CD4-positive, alpha-beta T cell treated with Interleukin-4 for 1 hour (primary cell): ENCODE measurements at places on chromosomes 4 and X.

- DNase-seq, result no peak
These were observed 38.2 kb upstream of the GPM6A start for GRCh38 chr4:175850240-175850639.

DNA sequence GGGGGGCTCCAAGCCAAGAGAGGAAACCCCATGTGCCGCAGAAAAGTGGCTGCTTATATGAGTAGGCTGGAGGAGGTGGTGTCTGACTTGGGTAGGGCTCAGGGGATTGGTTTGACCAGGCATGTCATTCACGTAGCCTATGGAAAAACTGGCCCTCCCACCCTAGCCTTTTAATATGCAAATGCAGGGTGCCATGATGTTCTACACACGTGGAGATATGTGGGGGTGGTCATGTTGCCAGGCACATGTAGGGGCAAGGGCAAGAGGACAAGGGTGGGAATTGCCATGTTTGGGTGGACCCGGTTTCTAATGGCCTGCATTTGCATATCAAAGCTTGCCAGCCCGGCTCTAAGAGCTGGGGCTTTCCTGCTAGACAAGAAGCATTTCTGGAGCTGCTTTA lies 86.9 kb upstream of the SHISA3 start:
- no peak for DNase-seq

- no peak for DNase-seq
These were observed 194.0 kb downstream of the PDGFRA start for GRCh38 chr4:54423066-54423465.

- DNase-seq, result no peak
These were observed 60.8 kb downstream of the EGF start for GRCh38 chr4:109973529-109973905.

GRCh38 chr4:53619431-53619830 lies 28.1 kb upstream of the LNX1 start:
- DNase-seq, result no peak

DNA sequence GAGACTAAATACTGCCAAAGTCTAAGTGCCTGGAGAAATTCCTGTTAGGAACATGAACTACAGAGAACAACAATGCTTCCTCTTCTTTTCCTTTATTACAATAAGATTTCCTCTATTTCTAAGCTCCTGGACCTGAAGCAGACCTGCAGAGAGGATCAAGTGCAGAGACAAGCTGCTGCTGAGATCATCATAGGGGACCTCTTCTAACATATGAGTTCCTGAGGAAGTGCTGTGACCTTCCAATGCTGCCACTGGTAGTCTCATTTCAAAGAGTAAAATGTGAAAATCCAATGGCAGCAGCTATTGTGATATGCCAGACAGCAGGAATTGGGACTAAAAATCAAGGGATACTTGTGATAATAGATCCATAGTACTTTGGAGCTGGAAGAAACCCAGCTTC lies 28.0 kb downstream of the CCNG2 start:
- DNase-seq, result no peak

- DNase-seq, result no peak
These were observed 242.1 kb upstream of the TRAM1L1 start for GRCh38 chr4:117327491-117327890.

DNA sequence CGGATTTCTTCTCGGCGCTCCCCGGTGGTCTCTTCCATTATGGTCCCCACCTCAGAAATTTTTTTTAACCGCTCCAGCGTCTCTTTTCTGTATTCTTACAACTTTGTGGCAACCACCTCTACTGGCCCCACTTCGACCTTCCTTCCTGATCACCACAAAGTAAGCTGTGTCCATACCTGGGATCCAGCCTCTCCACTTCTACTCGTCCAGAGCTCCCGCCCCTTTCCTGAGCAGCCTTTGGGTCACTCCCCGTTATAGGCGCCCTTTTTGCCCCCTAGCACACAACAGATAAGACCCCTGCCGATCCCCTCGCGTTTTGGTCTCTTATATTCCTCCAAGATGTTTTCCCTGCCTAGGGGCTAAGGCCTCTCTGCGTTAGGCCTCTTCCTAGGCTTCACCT lies 557 bp downstream of the PIGG start:
- no peak for DNase-seq

DNA sequence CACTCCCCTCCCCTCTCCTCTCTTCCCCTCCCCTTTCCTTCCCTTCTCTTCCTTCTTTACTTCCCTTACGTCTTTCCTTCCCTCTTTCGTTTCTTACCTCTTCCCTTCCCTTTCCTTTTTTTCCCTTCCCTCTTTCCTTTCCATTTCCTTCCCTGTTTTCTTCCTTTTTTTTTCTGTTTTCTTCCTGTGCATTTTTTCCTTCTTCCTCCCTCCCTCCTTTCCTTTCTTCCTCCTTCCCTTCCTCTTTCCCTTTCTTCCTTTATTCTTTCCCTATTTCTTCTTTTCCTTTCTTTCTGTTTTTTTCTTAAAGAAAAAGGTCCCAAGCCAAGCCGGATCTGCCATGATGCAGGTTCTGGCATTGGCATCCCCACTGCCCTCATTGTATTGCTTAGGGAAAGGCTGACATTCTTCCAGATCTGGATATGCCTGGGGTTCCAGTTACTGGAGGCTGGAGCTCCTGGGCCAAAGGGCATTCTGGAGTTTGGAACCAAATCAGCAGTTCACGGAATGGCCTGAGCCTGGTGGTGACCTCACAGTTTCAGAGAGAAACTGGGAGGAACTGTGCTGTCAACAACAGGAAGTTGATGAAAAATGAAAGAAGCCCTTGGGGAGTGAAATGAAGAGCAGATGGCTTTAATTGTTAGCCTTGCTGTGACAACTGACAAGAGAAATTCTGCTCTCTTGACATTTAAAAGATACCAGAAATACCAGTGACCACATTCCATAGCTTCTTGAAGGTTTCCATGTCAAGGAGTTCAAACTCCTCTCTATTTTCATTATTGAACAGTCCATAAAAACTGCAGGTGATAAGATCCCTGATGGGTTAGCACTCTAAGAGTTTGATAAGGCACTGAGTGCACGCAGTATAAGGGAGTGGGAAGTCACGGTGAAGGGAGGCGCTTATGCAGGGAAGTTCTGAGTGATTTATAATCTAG lies 622.1 kb downstream of the SPRY1 start:
- DNase-seq, result no peak

DNA sequence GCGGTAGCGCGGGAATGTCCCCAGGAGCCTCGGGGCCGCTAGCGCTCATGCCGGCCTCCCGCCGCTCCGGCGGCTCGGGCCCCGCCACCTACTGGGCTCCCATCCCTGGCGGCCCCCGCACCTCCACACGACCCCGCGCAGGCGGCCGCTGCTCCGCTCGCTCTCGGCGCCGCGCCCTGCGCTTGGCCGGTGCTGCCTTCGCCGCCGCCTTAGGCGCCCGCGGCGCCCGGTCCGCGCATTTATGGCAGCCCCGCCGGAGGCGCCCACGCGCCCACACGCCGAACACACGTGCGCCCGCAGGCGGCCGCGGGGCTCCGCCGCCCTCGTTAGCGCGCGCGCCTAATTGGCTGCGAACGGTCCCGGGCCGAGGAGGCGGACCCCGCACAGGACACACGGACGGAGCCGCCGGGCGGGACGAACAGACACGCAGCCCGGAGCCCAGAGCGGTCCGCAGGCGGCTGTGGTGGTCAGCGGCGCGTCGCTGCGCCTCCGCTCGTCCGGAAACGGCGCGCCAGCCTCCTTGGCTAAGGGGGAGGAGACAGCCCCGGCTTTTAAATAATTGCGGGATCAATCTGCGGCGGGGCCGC lies at the start of gene NKX1-1:
Gene NKX1-1, minus strand, starts transcription at position 49 of the 587 bp plus-strand sequence. Its CDS starts 0 bp downstream, at position 49.
- no peak for DNase-seq

- no peak for DNase-seq
These were observed 904.9 kb upstream of the EPHA5 start for GRCh38 chr4:66575008-66575696.

DNA sequence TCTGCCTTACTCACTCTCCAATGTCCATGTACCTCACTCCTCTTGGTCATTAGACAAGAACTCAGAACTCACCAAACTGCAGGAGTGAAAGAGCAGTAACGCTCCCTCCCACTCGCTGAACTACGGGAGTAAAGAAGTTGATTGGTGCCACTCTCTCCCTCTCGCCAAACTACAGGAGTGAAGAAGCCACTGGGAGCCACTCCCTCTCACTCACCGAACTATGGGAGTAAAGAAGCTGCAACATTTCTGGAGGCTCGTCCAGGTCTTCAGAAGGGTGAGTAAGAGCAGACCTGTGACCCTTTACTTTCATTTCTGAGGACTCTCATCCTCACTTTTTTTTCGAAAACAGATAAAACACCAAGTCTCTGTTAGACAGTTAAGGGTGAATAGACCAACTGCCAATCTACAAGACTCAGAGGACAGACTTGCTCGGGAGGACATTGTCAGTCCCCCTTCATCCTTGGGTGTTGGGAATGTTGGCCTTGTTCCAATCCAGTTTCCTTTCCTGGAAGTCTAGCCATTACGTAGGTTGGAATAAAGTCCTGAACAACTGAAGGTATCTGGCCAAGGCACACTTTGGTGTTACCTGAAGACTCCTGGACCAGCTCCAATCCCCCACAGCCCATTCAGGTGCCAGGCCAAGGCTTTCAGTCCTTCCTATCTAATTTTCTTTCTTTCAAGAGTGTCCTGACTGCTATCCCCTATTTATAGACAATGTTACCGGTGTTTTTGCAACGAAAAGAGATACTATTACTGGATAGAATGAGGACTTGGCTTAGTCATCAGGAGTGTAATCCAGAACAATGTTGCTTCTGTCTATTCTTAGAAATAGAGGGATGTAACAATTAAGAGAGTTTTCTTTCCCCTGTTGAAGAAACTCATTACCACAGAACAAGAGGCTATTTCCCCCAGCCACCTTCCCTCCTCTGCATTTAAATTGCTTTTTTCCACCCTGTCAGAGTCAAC lies 11.0 kb upstream of the COL25A1 start:
- no peak for DNase-seq

DNA sequence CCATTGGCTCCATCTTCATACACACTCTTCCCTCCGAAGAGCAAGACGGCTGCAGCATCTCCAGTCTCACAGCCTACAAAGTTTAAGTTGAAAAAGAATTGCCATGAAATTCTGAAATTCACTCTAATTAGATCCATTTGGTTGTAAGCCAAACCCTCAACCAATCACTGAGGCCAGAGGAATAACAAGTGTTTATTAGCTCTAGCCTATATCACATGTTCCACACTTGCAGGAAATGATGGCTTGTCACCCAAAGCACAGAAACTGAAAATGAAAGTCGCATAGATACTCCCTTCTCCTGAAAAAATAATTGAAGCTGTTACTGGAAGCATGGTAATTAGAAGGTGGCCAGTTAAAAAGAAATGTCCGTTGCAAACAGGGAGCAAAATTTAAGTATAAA lies 1071.8 kb downstream of the CCSER1 start:
- no peak for DNase-seq

- DNase-seq, result no peak
These were observed 32.7 kb upstream of the LIMCH1 start for GRCh38 chr4:41505161-41505661.

GRCh38 chr4:59553721-59554091 lies 1646.4 kb upstream of the ADGRL3 start:
- no peak for DNase-seq

DNA sequence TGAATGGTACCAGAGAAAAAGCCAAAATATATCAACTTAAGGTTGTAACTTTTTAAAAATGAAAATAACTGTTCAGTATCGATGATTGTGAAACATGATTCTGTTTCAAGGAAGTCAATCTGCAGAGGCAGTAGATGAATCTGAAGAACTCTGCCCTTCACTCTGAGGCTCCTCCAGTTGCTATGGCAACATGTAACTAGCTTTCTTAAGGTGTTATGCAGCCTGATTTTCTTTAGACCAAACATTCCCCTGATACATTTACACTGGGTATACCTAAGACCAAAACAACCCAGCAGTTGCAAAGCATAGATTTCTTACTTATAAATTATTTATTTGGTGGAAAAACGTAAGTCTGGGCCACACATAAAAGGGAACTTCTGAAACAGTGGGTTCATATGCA lies 133.6 kb upstream of the RASGEF1B start:
- peak; percentile 40 for DNase-seq

- no peak for DNase-seq
These were observed 29.0 kb downstream of the PDHA1 start for GRCh38 chrX:19372547-19373331.

- peak; percentile 1 for DNase-seq
These were observed 81.3 kb downstream of the HMGN5 start for GRCh38 chrX:81120258-81120935.

- no peak for DNase-seq
These were observed 116.1 kb downstream of the AMMECR1 start for GRCh38 chrX:110201799-110202198.

DNA sequence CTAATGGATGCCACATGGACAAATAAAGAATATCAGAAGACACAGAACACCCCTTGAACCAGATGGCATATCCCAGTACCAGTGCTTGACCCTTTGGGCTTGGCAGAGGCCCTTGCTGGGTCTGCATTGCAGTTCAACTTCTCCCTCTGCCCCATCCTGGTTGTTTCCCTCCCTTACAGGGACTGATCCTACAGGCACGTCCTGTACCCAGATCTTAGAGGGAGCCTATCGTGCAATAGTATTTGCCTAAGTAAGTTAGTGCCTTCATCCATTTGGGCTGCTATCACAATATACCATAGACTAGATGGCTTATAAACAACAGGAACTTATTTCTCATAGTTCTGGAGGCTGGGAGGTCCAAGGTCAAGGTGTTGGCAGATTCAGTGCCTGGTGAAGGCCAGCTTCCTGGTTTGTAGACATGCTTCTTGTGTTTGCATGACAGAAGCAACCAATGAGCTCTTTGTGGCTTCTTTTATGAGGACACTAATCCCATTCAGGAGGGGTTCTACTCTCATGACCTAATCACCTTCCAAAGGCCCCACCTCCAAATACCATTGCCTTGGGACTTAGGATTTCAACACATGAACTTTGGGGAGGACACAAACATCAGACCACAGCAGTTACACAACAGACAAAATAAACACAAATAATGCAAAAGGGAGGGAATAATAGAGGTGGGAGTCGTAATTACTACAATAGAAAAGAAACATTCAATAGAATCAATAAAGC lies 146.5 kb upstream of the MSX1 start:
- no peak for DNase-seq

DNA sequence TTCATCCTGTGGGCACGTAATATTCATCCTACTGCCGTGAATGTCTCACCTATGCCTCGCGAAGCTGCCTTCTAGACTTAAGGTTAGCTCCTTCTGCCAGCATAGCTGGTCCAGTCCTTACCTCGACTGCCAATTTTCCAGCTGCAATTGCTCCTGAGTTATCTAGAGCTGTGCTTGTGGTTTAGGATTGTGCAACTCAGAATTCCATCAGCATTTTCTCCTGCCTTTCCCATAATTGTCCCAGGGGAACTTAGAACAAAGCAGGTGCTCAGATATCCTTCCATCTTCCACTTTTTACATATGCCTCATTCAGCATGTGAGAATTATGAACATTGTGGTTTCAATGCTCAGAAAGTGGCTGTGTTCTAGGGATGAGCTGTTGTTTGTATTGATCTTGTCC lies 131.4 kb upstream of the ADGRL3 start:
- no peak for DNase-seq

DNA sequence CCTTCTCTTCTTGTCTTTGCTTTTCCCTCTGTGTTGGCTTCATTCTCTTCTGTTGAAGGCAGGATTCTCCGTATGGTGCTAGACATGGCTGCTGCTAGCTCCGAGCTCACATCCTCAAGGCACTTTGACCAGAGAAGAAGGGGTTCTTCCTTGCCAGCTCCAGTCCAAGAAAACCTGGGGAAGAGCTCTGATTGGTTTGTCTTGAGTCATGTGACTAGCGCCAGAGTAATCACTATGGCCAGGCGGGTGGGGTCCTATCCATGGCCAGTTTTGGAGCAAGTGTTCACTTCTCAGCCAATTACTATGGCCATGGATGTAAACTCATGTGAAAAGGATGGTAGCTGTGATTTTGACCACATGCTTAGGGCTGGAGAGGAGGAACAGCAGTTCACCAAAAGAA lies 74.2 kb downstream of the CT47B1 start:
- no peak for DNase-seq
